ENCODE measurements at places on chromosomes 4 and X.

GRCh38 chrX:41707218-41707617 lies 16.8 kb upstream of the GPR82 start:
- DNase-seq = no peak

- no peak for DNase-seq
Measured at GRCh38 chr4:116387937-116388474, 697.4 kb downstream of the TRAM1L1 start.

- no peak for DNase-seq
Measured at GRCh38 chr4:15657366-15657765, 2.2 kb upstream of the FBXL5 start.

GRCh38 chr4:183960046-183960420 lies 54.9 kb downstream of the STOX2 start:
- DNase-seq = peak; percentile 2

GRCh38 chrX:437661-438390 lies 51.1 kb upstream of the PPP2R3B start:
- no peak for DNase-seq

DNA sequence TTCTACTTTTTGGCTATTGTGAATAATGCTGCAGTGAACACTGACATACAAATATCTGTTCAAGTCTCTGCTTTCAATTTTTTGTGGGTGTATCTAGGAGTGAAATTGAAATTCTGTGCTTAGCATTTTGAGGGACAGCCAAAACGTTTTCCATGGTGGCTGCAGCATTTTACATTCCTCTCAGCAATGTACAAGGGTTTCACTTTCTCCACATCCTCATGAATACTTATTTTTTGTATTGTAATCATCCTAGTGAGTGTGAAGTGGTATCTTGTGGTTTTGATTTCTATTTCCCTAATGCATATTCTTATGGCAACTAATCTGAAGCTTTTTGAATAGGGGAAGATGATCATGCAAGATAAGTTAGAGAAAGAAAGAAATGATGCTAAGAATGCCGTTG lies 40.3 kb downstream of the HSPA4L start:
- DNase-seq = no peak

DNA sequence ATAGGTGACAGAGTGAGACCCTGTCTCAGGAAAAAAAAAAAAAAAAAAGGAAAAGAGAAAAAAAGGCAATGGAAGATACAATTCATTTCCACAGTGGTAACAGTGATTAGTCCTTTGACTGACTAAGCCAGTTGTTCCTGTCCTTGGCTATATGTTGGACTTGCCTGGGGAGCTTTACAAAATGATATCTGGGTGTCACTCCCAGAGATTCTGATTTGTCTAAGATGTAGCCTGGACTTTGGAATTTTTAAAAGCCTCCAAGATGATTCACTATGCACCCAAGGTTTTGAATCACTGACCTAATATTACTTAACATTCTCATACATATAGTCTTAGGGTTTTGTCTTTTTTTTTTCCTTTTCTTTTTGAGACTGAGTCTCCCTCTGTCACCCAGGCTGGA lies 16.9 kb downstream of the HELQ start:
- DNase-seq = no peak

- DNase-seq = no peak
Measured at GRCh38 chrX:129540722-129541184, 694 bp downstream of the OCRL start.

DNA sequence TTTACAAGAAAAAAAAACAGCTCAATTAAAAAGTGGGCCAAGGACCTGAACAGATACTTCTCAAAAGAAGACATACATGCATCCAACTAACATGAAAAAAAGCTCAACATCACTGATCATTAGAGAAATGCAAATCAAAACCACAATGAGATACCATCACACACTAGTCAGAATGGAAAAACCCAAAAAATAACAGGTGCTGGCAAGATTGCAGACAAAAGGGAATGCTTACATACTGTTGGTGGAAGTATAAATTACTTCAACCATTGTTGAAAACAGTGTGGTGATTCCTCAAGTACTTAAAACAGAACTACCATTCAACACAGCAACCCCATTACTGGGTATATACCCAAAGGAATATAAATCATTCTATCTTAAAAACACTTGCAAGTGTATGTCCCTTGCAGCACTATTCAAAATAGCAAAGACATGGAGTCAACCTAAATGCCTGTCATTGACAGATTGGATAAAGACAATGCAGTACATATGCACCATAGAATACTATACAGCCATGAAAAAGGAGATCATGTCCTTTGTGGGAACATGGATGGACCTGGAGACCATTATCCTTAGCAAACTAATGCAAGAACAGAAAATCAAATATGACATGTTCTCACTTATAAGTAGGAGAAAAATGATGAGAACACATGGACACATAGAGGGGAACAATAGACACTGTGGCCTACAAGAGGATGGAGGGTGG lies 97.6 kb downstream of the RAB28 start:
- DNase-seq = no peak

DNA sequence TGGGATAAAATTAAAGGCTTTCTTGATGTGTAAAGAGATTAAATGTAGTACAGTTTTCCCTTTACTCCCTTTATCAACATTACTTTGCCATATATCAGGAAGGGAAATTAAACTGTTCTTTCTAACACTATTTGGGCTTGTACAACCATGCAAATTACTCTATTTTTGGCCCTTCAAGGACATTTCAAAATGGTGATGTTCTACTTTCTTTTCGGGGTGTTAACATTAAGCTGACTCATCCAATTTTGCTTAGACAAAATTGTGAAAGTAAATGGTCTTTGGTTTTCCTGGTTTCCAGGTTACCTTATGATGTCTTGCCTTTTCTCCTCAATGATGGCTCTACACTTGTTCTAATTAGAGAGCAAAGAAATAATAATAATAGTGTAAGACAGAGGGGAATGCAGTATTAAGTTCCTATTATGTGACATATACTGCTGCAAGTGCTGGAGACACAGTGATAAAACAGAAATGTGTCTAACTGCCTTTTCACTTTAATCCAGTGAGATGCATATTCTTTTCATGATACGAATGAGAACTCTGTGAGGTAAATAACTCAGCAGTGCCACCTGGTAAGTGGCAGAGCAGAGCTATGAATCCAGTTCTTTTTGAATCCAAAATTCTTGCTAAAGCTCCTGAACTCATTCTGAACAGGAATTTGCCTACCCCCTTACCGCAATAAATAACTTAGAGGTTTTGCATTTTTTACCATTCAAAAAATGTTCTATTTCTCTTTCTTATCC lies 35.7 kb upstream of the PDE5A start:
- DNase-seq = no peak

DNA sequence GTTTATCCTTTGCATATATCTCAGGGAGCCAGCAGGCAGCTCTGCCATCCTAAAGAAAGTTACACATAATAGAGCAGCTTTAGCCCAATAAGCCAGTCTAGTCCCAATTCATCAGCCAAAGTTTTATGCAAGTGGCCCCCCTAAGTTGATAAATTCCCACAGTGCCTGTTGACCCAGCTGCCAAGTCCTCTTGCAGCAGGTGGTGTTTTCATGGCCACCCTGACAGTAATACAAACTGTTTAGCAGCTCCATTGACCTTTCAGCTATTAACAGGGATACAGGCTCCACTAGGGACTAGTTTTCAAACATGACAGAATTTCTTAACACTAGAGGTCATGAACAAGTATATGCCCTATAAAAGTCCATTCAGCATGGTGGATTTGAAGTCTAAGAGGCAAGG lies 77.5 kb downstream of the HHIP start:
- DNase-seq = no peak

DNA sequence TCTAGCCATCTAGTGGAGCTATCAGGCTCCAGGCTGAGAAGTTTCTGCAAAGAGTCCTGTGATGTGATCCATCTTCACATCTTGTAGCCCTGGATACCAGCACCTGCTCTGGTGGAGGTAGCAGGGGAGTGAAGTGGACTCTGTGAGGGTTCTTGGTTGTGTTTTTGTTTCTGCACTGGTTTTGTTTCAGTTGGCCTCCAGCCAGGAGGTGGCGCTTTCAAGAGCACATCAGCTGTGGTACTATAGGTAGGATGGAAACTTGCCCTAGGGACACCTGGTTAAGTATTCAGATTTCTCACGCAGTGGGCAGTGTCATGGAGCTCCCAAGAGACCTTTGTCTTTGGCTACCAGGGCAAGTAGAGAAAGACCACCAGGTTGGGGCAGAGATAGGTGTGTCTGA lies 257.5 kb upstream of the SLC7A11 start:
- no peak for DNase-seq

All from HFF-Myc (cell line).